ENCODE measurements at places on chromosomes 5 and 9.

DNA sequence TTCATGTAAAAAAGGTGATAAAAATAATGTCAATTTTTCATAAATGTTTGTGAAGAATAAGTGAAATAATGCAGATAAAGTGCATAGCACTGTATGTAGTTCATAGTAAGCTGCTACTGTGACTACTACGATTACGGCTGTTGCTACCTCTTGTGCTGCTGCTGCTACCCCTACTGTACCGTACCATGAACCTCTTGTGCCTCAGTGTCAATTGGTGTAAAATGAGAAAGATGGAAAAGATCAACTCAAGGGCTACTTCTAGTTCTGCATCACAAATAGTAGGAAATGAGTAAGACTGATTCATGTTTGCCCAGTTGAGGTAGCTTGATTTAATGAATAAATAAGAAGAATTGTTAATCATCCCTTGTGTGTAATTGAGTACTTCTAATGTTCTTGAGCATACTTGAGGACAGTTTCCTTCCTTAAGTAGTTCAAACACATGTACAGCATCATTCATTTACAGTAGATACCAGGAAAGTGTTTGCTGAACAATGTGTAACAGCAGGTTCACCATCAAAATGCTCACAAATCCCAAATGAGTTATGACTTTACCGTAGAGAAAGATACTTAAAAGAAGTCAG lies 200.0 kb upstream of the ATP10B start:
- no peak for DNase-seq

DNA sequence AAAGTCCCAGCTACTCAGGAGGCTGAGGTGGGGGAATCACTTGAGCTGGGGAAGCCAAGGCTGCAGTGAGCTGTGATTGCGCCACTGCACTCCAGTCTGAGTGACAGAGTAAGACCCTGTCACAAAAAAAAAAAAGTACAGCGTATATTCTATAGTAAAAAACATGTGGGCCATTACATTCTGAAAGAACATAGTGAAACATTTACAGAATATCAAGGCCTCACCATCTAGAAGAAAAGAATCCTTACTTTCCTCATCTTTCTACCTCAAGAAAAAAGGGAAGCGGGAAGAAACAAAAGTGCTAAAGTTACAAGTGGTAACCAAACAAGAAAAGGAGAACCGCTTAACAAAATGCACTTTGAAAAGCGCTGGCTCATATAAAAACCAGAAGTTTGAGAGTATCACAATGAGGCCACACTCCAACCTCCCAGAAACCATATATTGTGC lies 5.7 kb upstream of the SYK start:
- no peak for DNase-seq

GRCh38 chr9:124390794-124391658 lies 24.2 kb downstream of the PSMB7 start:
- DNase-seq = no peak

GRCh38 chr5:119286511-119287488 lies 69.0 kb upstream of the TNFAIP8 start:
- no peak for DNase-seq

DNA sequence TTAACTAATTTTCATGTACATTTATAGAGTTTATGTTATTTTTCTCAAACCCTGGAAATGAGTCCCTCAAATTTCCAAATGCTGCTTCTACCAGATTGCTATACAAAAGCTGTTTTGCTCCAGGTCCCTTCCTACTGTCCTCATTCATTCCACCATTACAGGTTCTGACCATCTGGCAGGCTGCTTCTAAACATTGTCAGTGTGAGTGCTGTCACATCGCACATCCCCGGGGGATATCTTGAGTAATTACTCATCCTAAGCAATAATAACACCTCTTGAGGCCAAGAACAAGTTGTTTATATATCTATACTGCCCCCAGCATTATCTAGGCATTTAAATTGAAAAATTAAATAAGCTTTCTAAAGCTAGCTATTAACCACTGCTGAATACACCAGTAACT lies 1675.3 kb upstream of the CDH6 start:
- no peak for DNase-seq

DNA sequence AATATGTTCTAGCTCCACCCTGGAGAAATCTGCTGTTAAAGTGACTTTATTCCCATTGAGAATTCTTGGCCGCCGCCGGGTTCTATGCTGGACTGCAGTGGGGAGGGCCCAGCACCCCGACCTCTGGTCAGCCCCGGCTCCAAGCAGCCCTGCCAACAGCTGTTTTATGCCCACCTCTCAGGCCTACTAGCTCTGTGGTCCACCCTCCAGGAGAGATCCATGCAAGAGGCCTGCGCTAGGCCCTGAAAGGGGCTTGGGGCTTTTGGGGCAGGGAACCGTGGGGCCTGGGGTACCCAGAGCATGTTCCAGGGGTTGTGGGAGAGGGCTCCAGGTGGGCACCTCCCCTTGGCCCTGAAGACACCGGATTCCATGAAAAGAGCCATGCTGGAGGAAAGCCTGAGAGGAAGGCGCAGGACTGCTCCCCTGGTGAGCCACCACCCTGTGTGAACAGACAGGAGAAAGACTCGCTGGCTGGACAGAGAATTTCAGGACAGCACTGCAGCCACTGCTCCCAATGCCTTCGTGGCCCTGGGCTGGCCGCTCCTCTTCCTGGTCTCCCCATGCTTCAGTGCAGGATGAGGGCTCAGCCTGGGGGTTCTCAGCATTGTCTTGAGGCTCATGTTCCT lies 44.6 kb upstream of the RUFY1 start:
- DNase-seq = no peak

DNA sequence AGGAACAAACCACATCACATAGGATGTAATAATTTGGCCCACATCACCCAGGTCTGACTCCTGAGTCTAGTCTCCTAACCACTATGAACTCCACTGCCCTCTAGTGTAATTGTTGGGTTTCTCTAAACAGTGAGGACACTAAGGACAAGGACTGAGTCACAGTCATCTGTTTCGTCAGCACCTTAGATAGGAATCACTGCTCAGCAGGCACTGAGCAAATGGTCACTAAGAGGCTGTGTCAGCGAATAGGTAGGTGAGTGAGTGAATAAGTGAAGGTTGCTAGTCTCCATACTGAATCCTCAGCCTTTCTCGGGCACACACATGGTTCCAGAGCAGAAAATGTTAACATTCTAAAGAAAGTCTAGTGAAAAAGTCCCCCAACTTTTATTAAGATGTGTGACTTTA lies 278.6 kb downstream of the SPOCK1 start:
- DNase-seq = no peak

GRCh38 chr5:68446070-68446357 lies 230.5 kb downstream of the PIK3R1 start:
- no peak for DNase-seq

- DNase-seq = no peak
Measured at GRCh38 chr9:72473474-72474261, 47.7 kb upstream of the TMC1 start.
